ENCODE measurements at places on chromosomes 12 and 14.

GRCh38 chr14:100271247-100271939, 32.4 kb downstream of the YY1 start:
- no peak for DNase-seq

GRCh38 chr12:105948331-105948730, 190.4 kb downstream of the NUAK1 start:
- DNase-seq, result no peak

DNA sequence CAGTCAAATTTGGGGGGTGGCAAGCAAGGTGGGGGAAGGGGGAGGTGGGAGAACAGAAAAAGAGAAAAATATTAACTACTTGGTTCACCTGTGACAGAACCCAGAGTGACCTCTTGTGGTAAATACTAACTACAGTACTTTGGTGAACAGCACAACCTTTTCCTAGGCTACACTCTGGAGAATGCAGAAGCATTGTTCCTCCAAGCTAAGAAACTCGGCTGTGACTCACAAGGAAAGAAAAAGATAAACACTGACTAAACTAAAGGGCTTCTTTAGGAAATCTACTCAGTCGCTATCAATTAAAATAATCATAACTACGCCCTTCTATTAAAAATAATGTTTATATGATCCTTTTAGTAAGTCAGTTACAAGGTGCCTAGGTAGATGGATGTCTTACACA, 5.4 kb downstream of the KCNH5 start:
- no peak for DNase-seq

GRCh38 chr14:102097441-102098135, 10.7 kb upstream of the HSP90AA1 start:
- no peak for DNase-seq

DNA sequence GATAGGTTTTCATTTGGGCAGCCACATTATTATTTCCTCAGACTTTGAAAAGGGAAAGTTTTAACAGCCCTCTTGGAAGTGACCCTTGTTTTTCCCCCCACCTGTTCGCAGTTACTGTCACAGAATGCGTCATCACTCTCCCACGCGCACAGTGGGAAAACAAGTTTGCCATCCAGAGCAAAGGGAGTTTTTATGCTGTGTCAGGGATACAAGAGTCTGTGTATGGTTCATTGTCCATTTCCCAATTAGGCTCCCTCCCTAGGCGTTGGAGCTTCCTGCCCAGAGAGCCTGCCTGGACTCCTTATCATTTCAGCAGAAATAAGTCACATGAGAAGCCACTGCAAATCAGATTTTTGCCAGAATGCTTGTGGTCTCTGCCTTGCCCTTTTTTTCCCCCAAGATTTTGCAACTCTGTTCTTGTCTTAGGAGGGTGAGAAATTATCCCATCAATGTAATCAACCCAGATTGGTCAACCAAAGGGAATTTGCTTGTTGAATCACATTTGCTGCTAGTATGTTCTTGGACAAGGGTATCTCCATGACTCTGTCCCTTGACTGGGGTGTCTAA, 104.1 kb downstream of the IGF1 start:
- no peak for DNase-seq

DNA sequence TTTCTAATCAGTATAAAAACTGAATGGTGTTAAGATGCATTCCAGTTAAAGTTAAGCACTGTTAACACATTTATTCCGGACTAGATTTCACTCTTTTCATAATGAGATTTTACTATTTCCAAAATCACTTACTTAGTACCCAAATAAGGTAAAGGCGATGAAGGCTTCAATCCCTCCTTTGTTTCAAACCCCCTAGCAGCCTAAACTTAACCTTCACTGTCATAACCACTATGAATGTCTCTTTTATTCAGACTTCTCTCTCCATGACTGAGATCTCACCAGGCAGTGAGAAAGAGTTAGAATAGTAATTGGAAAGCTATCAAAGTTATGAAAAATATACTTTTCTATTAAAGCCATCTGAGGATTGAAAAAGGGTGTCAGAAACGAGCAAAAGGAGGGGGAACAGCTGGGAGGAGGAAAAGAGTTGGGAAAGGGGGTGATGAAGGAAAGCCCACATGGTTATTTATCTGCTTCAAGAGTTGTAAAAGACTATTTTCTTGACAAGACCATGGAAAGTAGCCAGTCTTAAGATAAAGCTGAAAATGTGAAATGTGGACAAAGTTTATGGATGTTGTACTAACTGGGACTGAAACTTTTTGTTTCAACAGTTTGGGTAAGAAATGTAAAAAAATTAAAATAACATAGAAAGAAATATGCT, 11.7 kb downstream of the EPS8 start:
- DNase-seq, result no peak

DNA sequence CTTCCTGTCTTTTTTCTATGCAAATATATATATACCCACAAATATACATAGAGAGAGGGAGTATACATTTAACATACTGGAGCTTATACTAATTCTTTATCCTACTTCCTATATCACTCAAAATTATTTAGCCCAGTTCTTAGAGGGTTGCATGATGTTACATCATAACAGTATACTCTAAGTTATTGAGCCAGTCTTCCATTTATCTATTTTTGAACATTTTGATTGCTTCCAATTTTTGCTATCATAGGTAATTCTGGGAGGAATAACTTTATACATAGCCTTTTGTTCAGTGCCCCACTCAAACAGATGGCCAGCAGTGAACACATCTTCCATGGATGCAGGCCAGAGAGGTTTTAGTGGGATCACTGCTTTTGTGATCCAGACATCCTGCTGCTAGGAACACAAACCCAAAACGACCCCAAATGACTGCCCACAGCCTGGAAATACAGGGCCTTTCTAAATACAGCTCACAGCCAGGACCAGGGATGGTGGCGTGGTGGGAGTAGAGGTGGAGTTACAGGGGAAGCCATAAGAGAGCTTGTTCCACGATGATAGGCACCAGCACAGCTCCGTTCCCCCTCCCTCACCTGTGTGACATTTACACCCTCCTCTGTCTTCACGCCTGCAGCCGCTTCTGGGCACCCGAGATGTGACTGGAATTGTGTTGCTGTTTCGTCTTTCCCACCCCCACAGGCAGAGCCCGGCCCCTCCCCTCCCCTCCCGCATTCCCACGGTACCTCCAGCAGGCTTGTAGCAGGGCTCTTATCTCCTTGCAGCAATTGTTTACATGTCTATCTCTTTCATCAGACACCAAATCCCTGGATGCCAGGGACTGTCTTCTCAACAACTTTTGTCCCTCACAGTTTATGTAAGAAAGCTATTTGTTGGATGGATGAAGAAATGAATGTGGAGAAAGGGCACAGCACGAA, 30.7 kb upstream of the HDAC7 start:
- no peak for DNase-seq

GRCh38 chr12:104425614-104426013, 31.1 kb upstream of the CHST11 start:
- no peak for DNase-seq

DNA sequence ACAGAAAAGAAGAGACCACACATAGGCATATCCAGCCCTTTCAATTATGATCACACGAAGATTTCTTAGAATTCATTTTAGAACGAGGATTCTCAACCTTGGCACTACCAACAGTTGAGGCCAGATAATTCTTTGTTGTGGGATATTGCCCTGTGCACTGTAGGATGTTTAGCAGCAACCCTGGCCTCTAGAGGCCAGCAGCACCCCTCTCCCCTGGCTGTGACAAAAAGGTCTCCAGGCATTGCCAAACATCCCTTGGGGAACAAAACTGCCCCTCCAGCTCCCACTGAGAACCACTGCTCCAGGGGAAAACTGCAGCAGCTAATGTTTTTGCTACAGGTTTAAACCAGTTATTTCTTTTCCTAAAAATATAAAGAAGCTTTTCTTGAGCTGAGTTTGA, 7.1 kb downstream of the NT5DC3 start:
- no peak for DNase-seq

- no peak for DNase-seq
Observed at GRCh38 chr14:64444140-64444539, 21.2 kb upstream of the AKAP5 start.

DNA sequence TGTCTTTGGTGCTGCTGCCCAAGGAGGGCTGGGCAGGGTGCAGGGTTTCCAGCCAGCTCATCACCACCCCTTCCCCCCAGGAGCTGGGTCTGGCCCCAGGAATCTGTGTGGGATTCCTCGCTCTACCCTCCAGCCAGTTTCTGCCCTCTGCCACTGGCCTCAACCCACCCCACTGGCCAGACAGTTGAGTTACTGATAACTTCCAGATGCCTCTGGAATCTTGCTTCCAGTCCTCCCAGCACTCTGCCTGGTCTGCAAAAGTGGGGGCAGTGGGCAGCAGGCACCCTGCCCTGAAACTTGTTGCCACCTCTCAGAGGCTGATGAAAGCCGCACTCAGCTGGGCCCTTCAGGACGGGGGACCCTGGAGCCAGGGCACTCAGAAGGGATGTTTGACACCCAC, 20.1 kb upstream of the TBX3 start:
- DNase-seq, result no peak

DNA sequence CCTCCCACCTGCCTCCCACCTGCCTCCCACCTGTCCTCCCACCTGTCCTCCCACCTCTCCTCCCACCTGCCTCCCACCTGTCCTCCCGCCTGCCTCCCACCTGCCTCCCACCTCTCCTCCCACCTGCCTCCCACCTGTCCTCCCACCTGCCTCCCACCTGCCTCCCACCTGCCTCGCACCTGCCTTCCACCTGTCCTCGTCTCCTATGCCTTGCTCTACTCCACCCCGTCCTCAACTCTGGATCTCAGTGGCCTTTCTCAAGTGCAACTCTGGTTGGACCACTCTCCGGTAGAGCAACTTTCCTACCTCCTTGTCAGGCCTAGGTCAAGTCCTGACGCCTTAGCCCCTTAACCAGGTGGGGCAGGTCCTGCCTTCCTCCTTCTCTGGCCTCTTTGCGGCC, 29.3 kb upstream of the PEX5 start:
- no peak for DNase-seq

GRCh38 chr12:10716704-10717315, 6.3 kb downstream of the YBX3 start:
- DNase-seq, result no peak

- peak; percentile 73 for DNase-seq
Observed at GRCh38 chr14:73762375-73762822, 48.2 kb upstream of the PNMA1 start.

- peak; percentile 49 for DNase-seq
Observed at GRCh38 chr12:121295746-121296617, 527 bp downstream of the CAMKK2 start.

DNA sequence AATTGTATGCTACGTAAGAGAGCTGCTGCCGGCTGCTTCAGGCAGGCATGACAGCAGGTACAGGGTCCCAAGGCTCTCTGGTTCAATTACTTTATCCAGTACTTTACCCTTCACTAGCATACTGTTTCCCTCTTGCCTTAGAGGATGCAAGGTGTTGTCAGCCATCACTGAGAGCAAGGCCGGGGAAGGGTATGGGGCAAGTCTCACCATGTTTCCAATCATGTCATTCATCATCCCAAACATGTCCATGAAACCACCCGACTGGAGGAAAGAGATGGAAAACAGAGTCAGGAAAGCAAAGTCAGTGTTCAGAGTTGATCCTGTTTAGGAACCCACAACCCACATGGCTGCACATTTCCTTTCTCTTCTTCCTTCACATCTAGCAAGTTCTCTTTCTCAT, 2.4 kb downstream of the MLF2 start:
- no peak for DNase-seq

GRCh38 chr14:99192028-99192621, 79.9 kb downstream of the BCL11B start:
- DNase-seq, result no peak

DNA sequence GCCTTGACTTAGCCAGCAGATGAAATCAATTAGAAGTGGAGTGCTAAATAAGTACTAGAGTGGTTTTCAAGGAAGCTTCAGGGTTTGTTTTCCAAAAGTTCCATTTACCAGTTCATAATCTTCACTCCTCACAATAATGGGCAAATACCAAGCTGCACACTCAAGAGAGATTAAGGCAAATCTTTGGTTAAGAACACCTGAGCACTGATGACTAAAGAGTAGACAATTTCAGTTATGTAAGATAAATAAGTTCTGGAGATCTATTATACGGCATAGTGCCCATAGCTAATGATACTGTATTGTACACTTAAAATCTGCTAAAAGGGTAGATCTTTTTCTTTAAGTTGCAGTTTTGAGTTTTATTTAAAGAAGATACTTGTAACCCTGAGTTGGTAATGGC, 125.0 kb downstream of the ARMH4 start:
- no peak for DNase-seq

GRCh38 chr14:73264080-73264884, 27.0 kb downstream of the PAPLN start:
- no peak for DNase-seq

GRCh38 chr12:132707241-132707640, 3.4 kb upstream of the PGAM5 start:
- no peak for DNase-seq

DNA sequence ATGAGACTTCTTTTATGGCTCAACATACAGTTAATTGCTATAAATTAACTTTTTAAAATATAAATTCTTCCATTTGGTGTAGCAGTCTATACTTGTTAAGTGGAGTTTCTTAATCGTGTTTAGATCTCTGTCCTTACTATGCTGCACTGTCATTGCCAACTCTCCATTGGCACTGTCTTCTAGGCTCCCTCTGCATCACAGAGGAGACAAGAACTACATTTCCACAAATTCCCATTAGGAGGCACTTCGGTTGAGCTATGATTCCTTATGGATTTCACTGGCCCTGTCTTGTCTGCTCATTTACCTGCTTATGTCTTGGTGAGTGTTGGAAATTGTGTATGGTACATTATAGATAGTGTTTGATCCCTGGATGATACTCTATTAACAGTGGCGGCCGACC, 630.9 kb upstream of the ATXN7L3B start:
- no peak for DNase-seq
